ENCODE measurements at places on chromosomes 7 and 10.

DNA sequence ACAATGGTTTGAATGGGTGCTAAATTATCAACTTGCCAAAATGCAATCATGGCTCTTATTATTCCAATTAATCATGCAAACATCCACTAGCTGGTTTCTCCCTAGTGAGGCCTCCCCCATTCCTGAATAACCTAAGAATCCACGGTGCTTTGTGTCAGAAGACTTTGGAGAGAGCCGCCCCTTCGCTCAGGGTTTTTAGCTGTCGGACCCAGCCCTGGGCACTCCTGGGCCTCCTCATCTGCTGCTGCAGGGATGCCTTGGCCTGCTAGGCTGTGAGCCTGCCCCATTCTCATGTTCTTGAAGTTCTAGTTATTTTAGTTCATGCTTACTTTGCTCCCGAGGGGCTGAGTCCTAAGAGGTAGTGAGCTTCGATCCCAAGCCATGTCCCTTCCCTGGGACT, 34.1 kb upstream of the SFRP5 start:
- DNase-seq, result no peak

DNA sequence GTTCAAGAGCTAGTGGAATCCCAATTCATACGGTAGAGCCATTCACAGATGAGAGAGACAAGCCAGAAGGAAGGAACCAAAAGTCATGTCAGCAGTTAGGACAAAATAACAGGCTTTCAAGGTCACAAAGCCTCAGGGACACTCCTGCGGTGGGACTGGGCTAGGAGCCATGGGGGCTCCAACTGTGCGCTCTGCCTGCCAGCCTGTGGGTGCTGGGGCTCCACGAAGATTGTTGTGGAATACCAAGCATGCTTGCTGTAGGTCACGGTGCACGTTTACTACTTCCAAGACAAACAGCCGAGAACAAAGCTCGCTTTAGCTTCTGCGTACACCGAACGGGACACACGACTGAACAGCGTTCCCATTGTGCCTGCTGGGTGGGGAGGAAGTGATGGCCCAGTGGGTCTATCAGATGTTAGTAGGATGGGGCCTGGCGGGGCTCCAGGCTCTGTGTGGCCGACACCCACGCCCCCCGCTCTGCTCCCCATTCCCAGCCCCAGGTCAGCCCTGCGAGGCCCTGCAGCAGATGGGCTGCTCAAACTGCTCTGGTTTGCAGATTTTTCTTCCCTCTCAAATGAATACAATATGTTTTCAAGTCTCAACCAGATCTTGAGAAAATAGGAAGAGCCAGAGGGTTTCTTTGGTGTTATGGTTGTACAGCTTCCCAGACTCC, 158.9 kb downstream of the EGFR start:
- no peak for DNase-seq

GRCh38 chr10:78699971-78700370, 368.8 kb upstream of the ZMIZ1 start:
- DNase-seq, result no peak

- no peak for DNase-seq
These were observed 5.3 kb upstream of the LDB3 start for GRCh38 chr10:86663046-86663345.

- DNase-seq, result no peak
These were observed 856.4 kb downstream of the LRMDA start for GRCh38 chr10:76287856-76288255.

- no peak for DNase-seq
These were observed 361.7 kb upstream of the ETV1 start for GRCh38 chr7:14351167-14351566.

DNA sequence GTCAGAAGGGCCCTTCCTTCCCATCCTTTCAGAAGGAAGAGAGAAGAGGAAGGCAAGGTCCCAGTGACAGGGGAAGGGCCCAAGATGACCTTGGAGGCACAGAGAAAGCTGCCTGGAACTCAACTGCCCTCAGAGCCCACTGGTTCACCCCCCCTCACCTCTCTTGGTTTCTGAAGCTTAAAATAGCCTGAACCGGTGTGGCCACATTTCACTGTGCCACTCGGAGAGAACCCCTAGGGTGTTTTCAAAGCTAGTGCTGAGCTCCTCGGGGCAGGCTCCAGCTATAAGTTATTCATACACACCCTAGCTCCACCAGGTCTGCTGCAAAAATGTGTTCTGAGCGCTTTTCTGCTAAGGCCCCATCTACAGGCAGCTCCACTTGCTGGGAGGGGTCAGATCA, 60.9 kb upstream of the ADRB1 start:
- no peak for DNase-seq

DNA sequence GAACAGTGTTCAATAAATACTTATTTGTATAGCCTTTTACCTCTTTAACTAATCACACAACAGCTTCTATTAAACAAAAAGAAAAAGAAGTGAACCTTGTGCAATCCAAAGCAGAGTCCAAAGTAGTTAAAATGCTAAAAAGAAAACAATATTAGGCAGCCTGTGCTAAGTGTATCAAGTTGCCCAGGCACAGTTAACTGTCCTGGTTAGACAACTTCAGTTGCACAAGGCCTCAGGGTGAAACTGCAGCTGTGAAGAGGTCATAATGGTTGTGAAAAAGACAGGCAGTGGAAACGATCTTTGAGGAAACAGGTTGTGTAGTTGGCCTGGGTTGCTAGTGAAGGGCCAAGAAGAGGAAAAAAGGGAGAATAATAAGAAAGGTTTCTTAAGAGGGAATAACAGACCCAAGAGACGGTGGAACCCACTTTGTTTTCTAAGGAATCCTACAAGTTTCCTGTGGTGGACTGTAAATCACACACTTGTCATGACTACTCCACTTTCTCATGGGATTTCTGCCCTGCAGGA, 6.0 kb upstream of the CROT start:
- DNase-seq, result no peak

DNA sequence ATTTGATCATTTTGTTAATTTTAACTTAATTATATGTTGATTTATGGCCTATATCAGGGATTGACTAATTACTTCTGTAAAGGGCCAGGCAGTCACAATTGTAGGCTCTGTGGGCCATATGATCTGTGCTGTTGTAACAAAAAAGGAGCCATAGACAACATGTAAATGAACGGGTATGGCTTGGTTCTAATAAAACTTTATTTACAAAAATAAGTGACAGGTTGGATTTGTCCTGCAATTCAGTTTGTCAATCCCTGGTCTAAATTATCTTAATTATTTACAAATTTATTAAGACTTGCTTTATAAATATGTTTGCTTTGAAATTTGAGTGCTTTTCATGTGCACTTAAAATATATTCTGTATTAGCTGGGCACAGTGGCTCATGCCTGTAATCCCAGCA, 2.9 kb upstream of the HK1 start:
- DNase-seq, result no peak

- DNase-seq, result peak; percentile 21
These were observed 8.6 kb upstream of the CPED1 start for GRCh38 chr7:120979765-120980499.

GRCh38 chr10:101053516-101053915, 8.3 kb upstream of the KAZALD1 start:
- no peak for DNase-seq

- no peak for DNase-seq
These were observed 33.0 kb upstream of the GOLGA7B start for GRCh38 chr10:97816609-97817008.

- DNase-seq, result no peak
These were observed 20.9 kb upstream of the FAM20C start for GRCh38 chr7:171364-171904.

DNA sequence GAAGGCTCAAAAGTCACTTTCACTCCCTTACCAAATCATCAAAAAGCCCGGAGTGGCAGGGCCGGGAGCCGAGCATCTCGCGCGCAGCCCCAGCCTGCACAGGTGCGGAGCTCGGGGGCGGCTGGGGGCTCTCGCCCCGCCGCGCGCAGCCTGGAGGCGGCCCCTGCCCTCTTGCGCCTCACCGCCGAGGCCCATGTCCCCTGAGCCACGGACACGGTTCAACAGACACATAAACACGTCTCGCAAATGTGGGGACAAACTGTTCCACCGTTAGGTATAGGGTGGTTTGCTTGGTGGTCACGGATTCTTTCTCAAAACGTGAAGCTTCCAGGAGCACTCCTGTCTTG, 700 bp downstream of the GSAP start:
- no peak for DNase-seq

DNA sequence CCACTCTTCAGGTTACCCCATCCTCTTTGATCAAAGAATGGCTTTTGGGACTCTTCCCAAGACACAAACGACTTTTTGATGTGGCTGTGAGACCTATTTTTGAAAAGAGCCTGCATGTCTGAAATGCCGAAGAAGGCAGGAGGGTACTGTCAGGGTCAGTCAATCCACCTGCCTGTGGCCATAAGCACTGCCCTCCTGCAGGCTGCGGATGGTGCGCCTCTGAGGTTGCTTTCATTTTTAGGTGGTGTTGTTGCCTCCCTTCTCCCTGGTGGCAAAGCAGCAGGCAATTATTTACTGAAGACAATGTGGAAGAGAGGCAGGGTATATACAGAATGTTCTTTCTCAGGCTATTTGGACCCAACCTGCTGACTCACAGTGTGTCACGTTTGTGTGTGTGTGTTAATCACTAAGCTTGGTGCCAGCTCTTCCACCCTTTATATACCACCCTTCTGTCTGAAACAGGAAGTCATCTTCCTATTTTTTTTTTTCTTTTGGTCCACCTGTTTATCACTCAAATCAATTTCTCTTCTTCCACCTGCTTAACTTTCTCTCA, 1421.2 kb upstream of the CELF2 start:
- DNase-seq, result no peak

GRCh38 chr10:60777696-60778213, 523 bp upstream of the CDK1 start:
- no peak for DNase-seq

GRCh38 chr10:75969031-75969430, 537.6 kb downstream of the LRMDA start:
- DNase-seq, result no peak

- DNase-seq, result no peak
These were observed 128.2 kb downstream of the NEURL1 start for GRCh38 chr10:103621783-103622125.

- peak; percentile 48 for DNase-seq
These were observed 433.6 kb upstream of the GALNT17 start for GRCh38 chr7:70698219-70698832.

- DNase-seq, result peak; percentile 35
These were observed 11.4 kb downstream of the SEC31B start for GRCh38 chr10:100508266-100508665.

GRCh38 chr7:15783987-15784693, 97.7 kb upstream of the MEOX2 start:
- DNase-seq, result no peak

- peak; percentile 67 for DNase-seq
These were observed 123.6 kb downstream of the UBE2H start for GRCh38 chr7:129828989-129829736.

DNA sequence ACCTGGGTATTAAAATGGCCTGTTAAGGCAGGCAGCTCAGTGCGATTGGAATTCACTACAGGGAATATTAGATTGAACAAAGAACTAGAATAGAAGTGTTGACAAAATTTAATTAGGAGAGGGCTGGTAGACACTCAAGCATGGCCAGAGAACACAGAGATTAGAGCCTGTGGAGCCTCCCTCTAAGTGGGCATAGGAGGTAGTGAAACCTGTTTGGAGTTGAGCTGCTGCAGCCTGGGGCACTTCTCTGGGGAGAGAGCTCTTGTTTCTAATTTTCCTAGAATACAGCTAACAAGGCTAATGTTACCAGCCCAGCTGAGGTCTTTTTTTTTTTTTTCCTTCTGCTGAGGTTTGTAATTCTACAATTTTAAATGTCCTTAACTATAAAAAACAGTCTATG, 46.4 kb downstream of the TMEM168 start:
- no peak for DNase-seq

GRCh38 chr10:84571146-84571545, 242.8 kb downstream of the CCSER2 start:
- DNase-seq, result no peak

DNA sequence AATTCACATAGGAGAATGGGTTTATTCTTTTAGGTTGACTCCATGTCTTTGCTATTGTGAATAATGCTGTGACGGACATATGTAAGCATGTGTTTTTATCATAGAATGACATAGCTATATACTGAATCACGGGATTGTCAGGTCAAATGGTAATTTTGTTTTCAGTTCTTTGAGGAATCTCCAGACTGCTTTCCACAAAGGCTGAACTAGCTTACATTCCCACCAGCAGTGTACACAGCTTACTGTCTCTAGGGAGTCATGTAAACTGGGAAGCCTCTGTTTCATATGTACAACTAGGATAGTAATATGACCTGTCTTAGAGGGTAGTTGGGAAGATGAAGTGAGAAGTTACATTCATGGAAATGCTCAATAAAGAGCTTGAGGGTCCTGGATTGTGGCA, 6.8 kb upstream of the C10orf120 start:
- DNase-seq, result no peak

DNA sequence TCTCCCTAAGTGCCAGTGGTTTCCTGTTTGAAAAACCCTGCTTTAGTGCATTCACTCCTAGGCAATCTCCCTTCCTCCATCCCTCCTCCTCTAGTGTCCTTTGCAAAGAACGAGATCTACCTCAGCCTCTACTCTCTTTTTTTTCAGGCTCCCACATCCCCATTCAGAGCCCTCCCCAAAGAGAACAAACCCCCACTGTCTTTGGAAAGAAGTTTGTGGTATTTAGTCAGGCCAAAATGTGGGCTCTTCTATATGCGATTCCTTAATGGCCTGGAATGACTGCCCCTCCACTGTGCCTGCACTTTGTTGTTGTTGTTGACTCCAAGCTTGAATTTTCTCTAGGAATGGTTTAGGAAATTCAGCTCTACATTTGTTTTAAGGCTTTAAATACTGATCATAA, 36.3 kb downstream of the PALS2 start:
- DNase-seq, result no peak

DNA sequence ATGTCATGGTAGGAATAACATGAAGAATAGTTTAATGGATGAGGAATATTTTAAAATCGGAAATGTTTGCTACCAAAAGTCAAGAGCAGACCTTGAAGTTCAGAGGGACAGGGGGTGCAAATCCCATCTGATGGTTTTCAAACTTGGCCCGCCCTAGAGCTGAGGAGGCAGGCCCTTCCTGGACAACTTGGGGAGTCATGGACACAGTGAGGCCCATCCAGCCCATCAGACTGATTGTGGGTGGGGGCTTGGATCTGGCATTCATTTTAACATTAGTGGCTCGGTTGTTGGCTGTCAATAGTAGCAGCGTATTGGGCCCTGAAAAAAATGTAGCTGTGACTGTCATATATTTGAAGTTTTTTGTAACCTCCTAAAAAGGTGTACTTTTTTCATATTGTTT, 2.0 kb downstream of the C10orf90 start:
- DNase-seq, result no peak

DNA sequence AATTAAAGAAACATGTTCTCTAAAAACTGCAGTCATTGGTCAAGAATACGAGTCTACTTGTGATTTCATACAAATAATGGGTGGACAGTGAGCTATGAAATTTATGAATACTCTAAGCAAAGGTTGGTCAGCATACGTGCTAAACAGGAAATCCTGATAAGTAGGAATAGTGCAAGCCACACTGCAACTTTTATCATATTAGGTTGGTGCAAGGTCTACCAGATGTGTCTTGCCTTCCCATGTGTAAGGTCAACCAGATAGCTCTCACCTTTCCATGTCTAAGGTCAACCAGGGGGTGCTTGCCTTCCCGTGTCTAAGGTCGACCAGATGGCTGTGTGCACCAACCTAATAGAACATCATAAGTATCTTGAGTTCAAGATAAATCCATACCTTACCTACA, 2.0 kb upstream of the ITGB1 start:
- DNase-seq, result no peak

- DNase-seq, result no peak
These were observed 43.1 kb downstream of the ARL4A start for GRCh38 chr7:12730523-12730922.
